Activated effector memory CD4-positive, alpha-beta T cell treated with Interleukin-2 at 50 U/mL for 16 hours (primary cell): ENCODE measurements at places on chromosomes 3 and 15.

- DNase-seq, result no peak
Measured at GRCh38 chr3:150874666-150875219, 30.5 kb downstream of the MINDY4B start.

- DNase-seq, result no peak
Measured at GRCh38 chr3:65026151-65026550, 338.4 kb upstream of the ADAMTS9 start.

GRCh38 chr3:33003308-33003707, 51.9 kb downstream of the CCR4 start:
- DNase-seq, result no peak

- DNase-seq, result no peak
Measured at GRCh38 chr15:46251903-46252302, 617.1 kb downstream of the SQOR start.

DNA sequence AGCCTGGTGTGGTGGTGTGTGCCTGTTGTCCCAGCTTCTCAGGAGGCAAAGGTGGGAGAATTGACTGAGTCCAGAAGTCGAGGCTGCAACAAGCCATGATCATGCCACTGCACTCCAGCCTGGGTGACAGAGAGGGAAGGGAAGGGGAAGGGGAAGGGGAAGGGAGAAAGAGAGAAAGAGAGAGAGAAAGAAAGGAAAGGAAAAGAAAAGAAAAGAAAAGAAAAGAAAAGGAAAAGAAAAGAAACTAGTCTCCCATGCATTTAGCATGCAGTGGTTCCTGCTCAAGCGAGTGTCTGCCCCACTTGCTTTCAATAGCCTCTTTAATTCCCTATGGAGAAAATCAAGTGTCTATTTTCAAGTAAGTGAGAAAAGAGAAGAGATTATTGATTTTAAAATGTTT, 20.6 kb upstream of the CAPN7 start:
- no peak for DNase-seq
